ENCODE measurements at places on chromosomes 11 and 22.

DNA sequence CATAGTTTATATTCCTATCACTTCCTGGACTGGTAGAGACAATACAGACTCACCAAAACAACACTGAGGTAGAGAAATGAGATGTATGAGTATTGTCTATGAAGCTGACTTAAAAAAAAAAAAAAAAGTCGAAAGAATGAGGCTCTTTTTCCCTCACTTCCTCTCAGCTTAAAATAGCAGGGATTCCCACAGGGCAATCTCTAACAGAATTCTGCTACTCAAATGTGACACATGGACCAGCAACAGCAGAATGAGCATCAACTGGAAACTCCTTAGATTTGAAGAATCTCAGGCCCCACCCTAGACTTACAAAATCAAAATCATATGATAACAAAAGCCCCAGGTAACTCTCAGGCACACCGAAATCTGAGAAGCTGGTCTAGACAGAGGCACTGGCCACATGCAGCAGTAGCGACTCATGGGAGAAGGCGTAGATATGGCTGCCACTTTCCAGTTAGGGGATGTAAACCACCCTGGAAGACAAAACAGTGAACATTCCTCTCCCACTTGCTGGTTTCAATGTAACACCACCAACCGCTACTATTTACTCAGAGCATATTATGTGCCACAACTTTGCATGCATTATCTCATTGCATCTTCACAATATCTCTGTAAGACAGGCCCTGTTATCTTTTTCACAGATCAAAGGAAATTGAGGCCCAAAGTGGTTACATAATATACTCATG is 128.0 kb downstream of the RBFOX2 start:
- DNase-seq: no peak

GRCh38 chr22:23218867-23219251 is 38.5 kb downstream of the BCR start:
- peak; percentile 53 for DNase-seq

DNA sequence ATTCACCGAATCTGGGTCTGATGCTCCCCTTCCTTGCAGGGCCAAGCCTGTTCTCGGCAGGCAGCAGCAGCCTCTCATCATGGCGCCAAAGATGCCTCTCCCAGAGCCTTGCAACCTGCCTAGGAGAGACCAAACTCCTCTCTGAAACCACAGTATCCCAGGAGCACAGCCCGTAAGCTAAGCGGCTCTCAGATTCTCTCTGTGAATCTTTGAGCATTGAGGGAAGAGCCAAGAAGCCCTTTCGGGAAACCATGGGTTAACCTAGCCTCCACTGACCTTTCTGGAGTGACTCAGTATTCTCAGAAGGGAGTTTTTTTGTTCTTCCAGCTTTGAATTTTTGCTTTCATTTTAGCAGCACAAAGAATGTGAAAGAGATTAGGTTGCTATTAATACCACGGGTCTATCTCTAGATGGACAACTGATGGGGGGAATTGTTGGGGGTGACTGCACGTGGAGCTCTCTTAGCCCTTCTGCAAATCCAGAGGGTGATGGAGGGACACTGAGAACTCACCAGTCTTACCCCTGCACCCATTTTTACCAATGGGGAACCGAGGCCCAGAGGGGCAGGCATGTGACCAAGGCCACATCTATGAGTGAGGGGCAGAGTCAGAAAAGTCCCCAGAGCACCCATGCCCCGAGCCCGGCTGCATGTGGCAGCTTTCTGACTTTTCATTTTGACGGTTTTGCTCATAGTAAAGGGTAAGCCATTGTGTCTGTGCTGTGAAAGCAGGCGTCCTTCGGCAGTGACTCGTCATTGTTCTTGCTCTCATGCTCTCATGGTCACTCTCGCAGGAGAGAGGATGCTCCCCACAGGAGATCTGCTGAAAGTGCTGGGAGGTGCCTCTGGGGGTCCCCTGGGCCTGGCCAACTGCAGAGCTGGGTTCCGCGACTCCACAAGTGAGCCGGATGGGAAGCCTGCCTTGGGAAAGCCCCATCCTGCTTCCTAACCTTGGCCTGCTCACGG is 36.0 kb downstream of the IRAG1 start:
- no peak for DNase-seq

GRCh38 chr11:112625814-112626213 is 335.4 kb upstream of the NCAM1 start:
- DNase-seq: no peak

GRCh38 chr11:118633979-118634378 is 26.6 kb downstream of the PHLDB1 start:
- DNase-seq: no peak

- no peak for DNase-seq
Measured at GRCh38 chr22:30318799-30319419, 7.8 kb downstream of the TBC1D10A start.

DNA sequence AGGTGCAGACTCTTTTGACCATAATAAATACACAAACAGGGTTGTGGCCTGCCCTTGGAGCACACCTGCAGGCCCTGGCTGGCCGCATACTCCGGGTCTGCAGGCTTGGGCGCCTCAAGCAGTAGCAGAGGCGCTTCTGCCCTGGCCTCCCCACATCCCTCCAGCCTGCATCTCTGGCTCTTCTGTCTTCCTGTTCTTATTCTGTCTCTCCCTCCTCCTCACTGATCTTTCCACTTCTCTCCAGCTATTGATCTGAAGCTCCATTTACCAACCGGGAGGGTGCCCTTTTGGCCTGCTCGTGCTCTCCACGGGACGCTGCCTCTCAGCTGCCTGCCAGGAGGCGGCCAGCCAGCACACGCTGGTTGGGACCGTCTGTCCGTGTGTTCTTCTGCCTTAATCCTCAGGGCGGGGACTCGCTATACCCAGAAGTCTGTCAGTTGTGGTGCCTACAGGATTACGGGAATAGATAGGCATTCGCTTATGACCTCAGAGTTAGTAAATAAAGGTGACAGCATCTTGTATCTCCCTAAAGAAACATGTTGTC is 5.2 kb downstream of the UPB1 start:
- DNase-seq: no peak

GRCh38 chr22:44530569-44530968 is 32.5 kb upstream of the RTL6 start:
- DNase-seq: no peak

GRCh38 chr11:122668562-122669090 is 13.1 kb downstream of the UBASH3B start:
- DNase-seq: no peak

DNA sequence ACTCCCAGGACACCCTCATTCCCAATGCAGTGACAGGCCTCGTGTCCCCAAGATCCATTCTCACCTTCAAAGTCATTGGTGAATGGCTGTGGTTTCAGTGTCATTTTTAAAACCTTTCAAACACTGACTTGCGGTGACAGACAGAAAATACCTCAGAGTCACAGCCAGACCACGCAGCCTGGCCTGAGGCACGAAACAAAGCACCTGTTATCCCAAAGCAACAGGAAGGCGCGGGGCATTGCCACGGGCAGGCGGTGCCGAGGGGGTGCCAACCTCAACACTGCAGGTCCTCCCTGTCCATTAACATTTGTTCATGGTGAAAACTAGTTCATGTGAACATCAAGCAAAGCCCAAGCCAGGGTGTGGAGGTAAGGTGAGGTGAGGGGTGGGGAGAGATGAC is 38.2 kb downstream of the RPUSD4 start:
- DNase-seq: no peak

- no peak for DNase-seq
Measured at GRCh38 chr22:22462813-22463567, 45.6 kb downstream of the ZNF280B start.

DNA sequence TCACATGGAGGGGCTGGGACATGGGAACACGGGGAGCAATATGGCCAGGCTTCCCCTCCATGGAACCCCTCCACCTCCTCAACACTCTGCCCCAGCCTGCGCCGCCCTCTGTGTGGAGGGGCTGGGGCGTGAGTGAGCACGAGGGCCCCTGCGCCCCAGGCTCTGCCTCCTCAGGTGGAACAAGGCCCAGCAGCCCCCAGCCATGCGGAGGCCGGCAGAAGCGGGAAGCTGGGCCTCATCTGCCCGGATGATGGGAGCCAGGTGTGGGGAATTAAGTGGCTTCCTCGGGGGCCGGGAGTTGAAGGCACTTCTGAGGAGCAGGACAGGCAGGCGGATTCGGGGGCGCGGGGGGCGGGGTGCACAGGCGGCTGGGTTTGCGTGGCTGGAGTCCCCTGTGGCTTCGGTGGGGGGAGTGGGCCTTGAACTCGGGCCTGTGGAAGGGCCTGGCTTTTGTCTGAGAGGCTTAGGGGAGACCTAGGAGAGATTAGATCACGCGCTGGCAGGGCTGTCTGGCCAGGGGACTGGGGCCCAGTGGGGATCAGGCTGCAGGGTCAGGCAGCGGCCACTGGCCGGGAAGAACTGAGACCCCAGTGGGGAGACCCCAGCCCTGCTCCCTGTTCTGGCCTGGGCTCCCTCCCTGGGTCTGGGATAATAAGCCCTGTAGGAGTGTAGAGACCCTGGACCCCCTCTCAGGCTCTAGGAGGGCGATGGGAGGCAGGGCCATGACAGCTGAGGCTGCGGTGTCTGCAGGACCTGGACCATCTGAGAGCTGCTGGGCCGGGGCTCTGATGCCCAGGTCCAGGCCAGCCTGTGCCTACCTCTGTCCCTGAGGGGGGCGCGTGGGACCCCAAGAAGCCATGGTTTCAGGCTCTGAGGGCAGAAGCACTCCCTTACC is 13.3 kb downstream of the PRR33 start:
- DNase-seq: no peak

GRCh38 chr11:117328375-117329010 is 839 bp downstream of the CEP164 start:
- no peak for DNase-seq

DNA sequence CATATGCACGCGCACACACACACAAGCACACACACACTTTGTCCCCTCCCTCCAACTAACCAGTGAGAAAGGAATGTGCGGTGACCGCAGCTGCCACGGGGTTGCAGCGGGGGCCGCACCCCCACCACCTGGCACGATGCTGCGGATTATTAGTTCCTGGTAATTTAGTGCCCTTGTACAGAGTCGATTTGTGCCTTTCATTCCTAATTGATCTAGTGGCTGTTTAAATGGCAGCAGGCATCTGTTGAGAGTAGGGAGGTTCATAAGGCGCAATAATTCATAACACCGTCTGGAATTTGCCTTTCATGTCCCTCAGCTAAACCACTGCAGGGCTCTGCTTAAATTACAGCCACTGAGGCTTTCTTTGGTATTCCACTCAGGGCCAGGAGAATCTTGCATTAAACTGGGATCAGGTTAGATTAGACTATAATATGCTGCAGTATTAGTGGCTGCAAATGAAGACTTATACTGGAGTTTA is 113.7 kb downstream of the FEZ1 start:
- no peak for DNase-seq

GRCh38 chr11:103370076-103370475 is 260.9 kb downstream of the DYNC2H1 start:
- DNase-seq: no peak

DNA sequence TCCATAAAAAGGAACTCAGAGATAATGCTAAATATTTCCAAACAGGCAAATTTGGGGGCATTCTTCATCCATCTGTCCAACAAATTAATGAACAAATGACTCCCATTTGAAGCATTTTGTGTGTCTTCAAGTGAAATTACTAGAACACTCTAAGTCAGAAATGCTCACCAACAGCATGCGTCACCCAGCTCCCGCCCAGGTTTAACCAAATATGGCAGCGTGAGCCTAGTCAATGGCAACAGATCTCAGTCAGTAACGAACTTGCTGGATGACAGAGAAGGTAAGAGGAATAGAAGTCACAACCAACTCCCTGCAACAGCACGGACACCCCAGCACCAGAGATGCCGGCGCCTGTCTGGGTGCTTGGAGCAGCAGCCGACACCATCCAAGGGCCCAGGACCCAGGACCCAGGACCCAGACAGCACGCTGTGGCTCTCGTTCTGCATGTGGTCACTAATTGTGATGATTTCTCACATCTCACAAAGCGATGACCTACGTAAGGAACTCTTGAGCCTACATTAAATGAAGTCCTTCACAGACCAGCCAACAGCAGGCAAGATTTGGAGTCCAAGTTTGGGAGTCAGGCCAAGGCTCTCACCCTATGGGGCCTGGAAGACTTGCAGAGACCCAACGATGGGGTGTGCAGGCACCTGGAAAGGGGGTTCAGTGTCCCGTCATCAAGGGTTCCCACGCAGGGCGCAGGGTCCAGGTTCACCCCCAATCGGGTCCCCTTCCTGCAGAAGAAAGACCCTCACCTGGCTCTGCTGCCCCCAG is 556.9 kb downstream of the BRD1 start:
- DNase-seq: no peak

GRCh38 chr11:24457985-24458384 is 38.9 kb upstream of the LUZP2 start:
- DNase-seq: no peak

DNA sequence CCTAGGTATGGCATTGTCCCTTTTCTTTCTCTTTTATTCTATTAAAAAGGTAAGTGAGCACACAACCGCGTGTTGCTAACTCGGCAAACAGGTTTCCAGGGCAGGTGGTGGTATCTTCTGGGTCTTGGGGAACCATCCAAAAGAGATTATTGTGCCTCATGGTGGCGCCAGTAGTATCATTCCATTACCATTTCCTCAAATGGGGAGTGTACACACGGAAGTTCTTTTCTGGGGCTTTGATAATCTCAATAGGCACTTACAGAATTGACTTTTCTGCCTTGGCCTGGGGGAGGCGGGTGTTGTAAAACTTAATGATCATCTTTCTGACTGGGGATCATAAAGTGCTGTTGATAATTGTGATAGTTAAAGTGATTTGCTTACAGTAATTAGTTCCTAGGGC is 234.1 kb downstream of the KIRREL3 start:
- DNase-seq: no peak

DNA sequence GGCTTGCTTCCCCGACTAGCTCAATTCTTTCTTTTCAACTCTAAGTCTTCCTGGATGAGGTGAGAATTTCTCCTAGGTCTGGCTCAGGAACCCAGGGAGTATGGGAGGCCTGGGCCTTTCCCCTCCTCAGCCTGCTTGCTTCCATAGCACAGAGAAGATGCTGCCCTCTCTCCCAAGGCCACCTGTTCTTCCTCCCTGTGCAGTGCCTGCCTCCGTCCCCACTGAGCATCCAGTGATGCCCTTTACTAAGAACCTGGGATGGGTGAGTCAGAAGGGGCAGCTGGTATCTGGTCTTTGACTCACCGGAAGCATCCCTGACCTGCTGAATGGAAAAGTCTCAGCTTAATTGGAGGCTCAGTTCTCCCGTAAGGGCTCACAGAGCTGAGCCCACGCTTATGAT is 607.9 kb downstream of the BUD13 start:
- no peak for DNase-seq

DNA sequence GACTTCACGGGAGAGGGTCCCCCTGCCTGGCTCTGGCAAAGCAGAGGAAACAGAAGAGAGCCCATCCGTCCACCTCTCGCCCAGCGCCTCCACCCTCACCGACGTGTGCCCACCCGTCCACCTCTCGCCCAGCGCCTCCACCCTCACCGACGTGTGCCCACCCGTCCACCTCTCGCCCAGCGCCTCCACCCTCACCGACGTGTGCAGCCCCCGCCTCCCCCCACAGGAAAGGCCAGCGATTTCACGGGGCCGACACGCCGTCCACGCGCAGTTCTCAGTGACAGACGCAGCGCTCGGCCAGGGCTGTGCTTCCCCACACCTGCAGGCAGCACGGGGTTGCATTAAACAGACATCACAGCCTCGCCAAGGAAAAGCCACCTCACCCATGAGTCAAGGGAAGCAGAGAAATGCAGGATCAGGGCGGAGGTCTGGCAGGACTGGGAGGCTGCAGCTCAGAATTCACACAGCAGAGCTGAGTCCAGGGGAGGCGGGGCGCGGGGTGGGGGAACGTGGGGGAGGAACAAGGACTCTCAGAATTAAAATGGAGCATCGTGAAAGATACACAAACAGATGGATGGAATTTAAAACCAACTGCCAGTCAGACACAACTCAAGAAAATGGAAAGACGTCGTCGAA is 377.7 kb downstream of the BRD1 start:
- DNase-seq: no peak

GRCh38 chr11:58771458-58771855 is 39.7 kb upstream of the GLYAT start:
- DNase-seq: no peak

GRCh38 chr11:34682825-34683224 is 61.9 kb downstream of the EHF start:
- DNase-seq: no peak
